ENCODE measurements at places on chromosomes 7 and 10.

GRCh38 chr10:119162452-119163092 lies 2.9 kb downstream of the SFXN4 start:
- DNase-seq = no peak

DNA sequence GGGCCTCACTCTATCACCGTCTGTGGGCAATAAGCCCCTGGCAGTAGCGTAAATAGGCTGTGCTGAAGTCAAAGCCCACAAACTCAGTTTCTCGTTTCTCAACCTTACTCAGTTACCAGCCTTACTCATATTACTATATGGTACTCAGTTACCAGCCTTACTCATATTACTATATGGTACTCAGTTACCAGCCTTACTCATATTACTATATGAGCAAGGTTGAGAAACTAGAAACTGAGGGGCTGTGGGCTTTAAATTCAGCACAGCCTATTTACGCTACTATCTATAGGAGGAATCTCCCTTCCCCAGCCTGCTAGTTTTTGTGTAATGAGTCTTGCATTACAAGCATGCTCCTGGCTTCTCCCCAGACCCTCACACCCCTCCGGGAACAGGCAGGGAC lies 35.4 kb downstream of the CCDC3 start:
- no peak for DNase-seq

GRCh38 chr10:12742771-12743170 lies 258.7 kb downstream of the CCDC3 start:
- no peak for DNase-seq

GRCh38 chr10:8278099-8278498 lies 223.6 kb downstream of the GATA3 start:
- peak; percentile 48 for DNase-seq

DNA sequence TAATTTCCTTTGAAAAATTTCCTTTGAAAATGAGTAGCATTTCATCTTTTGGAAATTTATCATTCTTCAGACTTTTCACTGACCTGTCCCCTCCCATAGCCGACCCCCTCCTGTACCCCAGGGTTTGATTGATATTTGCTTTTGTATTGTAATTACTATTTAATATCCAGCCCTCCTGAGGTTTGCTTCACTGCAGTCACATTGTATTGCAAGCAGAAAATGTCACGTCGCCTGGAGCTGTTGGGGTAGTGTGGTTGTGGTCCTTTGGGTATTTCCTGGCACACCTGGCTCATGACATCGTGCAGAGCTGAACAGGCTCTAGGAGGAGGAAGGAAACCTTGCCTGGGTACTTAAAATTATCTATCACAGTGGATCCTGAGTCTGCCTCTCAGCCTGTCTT lies 116.1 kb downstream of the INSYN2A start:
- no peak for DNase-seq

GRCh38 chr7:13099154-13099795 lies 411.8 kb downstream of the ARL4A start:
- no peak for DNase-seq

DNA sequence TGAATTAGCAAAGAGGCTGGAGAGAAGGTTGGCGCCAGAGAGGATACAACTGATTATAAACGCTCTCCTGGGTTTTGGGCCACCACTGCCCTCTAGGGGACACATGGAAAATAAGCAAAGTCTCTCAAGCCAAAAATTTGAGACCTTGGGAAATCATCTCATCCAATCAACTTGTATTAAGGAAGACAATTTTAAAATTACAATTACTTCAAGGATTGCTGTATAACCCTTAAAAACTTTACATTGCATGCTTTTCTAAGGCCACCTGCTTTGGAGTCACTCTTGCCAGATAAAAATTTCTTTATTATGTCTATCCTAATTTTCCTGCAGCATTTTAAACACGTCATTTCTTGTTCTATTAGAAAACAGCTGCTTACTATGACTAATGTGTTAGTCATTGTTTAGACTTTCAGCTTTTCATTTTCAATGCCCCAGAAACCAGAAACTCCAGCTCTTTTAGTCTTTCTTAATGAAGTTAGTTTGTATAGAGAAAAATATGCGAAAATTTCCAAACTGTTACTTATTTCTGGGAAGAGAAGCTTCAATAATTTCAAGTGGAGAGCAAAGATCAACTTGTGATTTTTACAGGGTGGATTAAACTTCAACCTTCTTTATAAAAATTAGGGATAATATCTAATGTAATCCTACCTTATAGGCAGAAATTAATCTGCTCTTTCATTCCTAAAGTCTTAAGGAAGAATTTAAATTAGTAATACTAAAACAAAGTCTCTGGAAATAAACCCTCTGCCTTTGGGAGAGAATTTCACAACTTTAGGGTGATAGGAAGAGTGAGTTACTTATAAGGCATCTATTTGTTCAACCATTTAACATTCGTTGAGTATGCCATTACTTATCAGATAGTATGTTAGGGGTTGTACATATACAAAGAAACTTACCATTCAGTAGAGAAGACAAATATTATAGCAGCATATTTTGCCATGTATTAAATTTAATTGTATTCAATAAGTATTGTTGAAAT lies 20.6 kb upstream of the RHOBTB1 start:
- DNase-seq = peak; percentile 53

DNA sequence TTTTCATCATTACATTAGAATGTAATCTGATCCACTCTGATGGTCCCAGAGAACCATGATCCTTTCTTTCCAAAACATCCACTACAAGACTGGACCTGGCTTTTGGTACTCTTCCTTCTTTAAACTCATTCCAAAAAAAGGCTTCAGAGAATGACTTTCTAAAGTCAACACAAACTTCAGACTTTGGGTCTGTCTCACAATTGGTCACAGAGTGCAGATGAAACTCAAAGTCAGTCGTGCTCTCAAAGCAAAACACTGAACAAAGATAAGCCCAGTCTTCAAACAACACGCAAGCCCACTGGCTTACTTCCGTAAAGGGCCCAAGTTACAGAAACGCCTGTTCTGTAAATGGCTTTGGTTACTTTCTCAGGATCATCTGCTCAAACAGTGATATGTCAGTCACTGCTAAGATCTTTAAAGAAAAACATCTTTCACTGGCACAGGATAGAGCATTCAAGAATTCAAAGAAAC lies 250.9 kb upstream of the MKLN1 start:
- no peak for DNase-seq

GRCh38 chr7:16268821-16269768 lies 152.2 kb downstream of the CRPPA start:
- no peak for DNase-seq

- DNase-seq = no peak
Measured at GRCh38 chr7:129574487-129574886, 37.0 kb upstream of the NRF1 start.

- no peak for DNase-seq
Measured at GRCh38 chr10:79482304-79482703, 30.0 kb upstream of the EIF5AL1 start.

Data from stimulated activated CD8-positive, alpha-beta memory T cell treated with anti-CD3 and anti-CD28 coated beads, Interleukin-4, amount 100 ng/mL, for 48 hours (primary cell).